ENCODE measurements at places on chromosomes 16 and 17.

DNA sequence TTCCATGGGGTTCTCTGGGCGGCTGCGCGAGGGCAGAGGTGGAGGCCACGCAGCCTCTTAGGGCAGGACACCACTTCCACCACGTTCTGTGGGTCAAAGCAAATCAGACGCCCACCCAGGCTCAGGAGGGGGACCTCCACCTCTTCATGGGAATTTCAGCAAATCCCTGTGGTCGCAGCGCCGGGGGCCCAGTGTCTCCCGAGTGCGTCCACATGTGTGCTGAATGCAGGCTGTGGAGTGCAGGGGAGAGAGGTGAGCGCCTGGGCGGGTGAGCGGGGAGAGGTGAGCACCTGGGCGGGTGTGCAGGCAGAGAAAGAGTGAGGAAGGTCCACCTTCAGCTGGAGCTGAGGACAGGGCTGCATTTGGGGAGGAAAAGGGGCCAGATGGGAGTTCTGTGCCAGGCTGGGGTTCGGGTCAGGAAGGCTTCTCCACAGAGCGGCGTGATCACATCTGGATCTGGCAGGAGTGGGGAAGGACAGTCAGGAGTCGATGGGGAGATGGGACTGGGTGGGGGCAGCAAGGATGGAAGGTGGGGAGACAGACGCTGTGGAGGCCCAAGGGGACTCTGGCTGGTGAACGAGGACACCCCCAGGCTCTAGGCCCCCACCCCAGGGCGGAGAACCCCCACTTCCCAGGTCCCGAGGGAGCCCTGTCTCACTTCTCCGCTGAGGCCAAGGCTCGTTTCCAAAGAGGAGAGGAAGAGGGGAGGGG is 36.8 kb upstream of the CBFA2T3 start:
- DNase-seq, result no peak

DNA sequence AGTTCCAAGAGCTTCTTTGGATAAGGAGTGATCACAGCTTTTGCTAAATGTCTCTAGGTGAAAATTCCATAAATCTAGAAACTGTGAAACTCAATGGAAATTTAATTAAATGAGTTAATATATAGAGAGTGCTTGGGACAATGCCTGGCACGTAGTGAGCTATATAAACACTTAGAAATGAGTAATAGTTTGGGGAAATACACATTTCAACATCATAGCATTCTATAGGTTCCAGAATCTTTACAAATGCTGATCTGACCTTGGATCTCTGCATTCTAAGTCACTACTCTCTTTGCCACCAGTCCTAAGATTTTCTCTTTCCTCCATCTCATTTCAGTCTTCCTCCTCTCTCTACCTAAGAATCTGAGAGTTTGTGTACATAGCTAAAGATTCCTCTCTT is 175.6 kb downstream of the SOX9 start:
- no peak for DNase-seq

- DNase-seq, result peak; percentile 57
These were observed 51.3 kb downstream of the FTO start for GRCh38 chr16:53755026-53755910.

DNA sequence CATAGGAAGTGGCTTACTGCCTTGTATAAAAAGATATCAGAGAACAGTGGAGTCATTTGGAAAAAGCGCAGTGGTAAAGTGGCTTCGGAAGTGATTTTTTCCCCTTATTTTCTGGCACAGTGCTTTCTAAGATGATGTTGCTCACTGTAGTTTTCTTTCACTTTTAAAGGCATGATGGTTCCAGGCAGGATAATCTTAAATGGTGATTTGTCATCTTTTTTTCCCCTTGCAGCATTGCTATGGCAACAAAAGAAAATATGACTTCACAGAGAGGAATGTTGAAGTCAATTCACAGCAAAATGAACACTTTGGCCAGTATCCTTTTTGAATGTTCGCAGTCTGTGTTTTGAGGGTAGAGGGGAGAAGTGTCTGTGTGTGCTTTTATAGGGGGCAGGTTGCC is 42.5 kb downstream of the GOSR1 start:
- no peak for DNase-seq

DNA sequence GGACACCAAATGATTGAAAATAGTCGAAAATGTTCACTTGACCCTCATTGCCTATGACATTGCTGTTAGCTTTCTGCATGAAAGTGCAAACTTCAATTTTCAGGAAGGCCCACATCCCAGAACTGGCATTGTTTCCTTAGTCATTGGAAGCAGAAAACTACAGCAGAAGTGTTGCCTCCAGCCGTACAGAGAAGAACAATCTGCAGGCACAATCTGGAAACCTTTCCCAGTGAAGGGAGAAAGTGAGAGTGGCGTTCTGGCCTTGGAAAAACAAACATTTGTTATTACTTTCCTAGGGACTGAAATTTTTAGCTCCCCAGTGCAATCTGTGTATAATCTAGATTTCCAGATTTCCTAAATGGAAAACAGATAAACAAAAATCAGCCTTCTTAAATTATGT is 529.5 kb upstream of the RBFOX1 start:
- no peak for DNase-seq

DNA sequence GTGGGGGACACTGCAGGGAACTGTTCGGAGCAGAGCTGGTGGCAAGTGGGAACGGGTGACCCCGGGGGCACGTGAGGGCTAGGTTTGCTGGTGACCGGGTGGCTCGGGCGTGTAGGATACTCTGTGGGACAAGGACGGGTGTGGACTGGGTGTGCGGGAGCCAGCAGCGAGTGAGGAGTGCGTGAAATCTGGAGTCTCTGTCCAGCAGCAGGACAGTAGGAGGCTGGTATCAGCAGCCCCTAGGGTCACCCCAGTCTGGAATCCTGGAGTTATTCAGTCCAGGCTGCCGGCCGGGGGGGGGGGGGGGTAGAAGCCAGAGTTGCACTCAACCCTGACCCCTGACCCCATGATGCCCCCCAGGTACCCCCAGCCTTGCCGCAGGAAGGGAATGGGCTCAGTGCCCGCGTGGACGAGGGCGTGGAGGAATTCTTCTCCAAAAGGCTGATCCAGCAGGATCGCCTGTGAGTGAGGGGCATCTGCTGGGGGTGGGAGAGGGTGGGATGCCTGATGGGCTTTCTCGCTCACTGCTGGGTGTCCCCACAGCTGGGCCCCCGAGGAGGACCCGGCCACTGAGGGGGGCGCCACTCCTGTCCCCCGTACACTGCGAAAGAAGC is 6.2 kb downstream of the ACD start:
- no peak for DNase-seq

DNA sequence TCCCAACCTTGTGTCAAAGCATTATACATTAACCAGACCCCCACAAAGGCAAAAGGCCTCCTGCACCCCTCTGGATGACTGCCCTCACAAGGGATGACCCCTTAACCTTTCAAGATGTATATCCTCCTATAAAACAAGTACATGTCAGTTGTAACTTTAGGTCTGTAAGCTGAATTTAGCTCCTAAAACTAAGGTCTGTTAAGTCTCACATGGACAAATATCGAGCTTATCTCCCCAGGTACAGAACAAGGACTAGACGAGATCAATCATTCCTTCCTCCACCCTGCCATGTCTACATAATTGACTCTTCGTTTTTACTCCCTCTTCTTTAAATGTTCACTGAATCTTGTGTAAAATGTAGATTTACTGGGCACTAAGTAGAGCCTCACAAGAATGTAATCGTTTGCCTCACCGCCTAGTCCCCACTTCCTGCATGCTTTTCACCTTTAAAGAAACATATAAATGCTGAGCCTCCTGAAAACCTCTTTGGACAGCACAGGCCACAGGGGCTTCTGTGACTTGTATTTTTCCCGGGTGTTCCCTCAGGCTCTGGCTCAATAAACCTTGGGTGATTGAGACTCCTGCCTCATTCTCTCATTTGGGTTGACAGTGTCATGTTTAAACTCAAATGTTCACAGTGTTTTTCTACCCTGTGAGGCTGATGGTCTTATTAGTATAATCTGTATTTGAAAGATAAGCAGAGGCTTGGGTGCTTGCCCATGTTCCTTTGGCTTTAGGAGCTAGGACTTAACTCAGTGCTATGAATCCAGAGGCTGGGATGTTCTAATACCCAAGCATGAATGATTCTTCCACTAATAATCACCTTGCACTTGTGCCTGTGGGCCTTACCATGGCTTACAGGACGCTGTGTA is 37.6 kb downstream of the MMD start:
- DNase-seq, result no peak

GRCh38 chr17:17966399-17966798 is 5.8 kb downstream of the TOM1L2 start:
- no peak for DNase-seq

GRCh38 chr16:84411768-84412167 is 43.4 kb downstream of the ATP2C2 start:
- DNase-seq, result no peak

DNA sequence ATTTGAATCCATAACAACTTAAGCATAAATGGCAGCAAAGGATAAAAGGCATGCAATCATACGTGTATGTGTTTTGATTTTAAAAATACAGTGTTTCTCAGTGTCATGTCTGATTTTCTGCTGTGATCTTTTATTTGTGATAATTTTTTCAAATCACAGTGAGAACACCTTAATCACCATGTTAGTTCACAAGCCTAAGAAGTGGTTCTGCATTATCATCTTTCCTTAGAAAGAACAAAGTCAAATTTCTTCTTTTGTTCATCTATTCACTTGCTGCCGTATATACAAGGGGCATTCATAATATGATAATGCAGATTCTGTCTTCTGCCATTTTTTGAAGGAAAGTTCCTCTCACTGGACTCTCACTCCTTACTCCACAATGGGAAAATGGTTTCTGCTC is 33.3 kb upstream of the ABCA9 start:
- no peak for DNase-seq
